ENCODE measurements at places on chromosomes 6 and 20.

- no peak for DNase-seq
Observed at GRCh38 chr20:8153281-8153908, 21.3 kb downstream of the PLCB1 start.

- DNase-seq, result no peak
Observed at GRCh38 chr20:44627364-44628010, 24.0 kb downstream of the ADA start.

DNA sequence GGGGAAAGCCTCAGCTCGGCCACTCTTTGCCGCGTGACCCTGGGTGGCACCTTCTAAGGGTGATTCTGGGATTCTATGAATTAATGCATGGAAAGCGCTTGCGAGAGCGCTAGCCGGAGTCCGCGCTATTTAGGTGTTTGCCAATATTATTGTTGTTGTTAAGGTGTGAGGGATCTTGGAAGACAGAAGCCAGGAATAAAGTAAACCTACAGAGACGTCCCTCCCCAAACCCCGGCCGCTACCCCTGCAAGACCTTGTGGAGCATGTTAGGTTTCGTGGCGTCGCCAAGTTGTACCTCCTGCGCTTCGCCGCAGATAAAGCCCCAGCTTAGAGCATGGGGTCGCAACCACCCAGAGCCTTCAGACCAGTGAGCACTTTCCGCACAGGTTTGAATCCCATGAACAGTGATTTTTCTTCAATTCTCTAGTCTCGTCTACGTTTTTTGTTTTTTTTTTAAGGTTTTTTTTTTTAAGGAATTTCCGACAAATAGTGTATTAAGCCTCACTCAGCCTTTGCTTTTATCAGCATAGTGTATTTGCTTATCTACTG is 16.9 kb upstream of the ZSCAN9 start:
- no peak for DNase-seq

DNA sequence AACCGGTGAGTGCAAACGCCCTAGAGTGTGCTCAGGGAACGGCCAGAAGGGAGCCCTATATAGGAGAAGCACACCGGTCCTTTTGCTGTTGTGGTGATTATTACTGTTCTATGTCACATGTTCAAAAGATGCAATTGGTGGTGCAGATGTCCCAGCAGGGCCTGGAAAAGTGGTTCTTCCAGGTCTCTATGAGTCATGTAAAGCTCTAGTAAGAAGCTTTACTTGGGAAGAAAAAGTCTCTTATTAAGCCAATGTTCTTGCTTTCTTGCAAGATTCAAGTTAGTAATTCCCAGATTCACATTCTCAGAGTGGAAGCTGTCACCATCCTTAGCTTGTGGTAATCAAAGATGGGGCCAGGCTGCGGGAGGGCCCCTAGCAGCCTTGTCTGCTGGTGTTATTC is 23.3 kb downstream of the EDN3 start:
- no peak for DNase-seq

GRCh38 chr6:138004430-138005287 is 102.6 kb downstream of the PERP start:
- no peak for DNase-seq

DNA sequence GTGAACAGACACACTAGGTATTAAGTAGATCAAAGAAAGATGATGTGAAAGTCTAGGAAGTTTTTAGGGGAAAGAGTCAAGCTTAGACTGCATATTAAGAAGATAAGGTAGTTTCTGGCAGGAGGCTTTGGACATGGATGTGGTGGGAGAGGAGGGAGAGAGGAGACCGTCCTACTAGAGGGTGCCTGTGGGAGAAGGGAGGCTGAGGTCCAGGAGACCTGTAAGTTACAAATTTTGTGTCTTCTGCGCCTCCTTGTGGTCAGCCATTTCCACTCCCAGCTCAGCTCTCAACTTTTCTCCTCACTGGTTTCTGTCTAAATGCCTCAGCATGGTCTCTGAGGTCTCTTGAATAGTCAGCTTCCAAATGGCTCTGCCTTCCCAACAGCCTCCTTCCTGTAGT is 193.5 kb downstream of the UNC5CL start:
- DNase-seq, result no peak

GRCh38 chr6:47165918-47166317 is 123.8 kb upstream of the ADGRF1 start:
- no peak for DNase-seq

- no peak for DNase-seq
Observed at GRCh38 chr6:159126590-159126989, 42.6 kb upstream of the FNDC1 start.

DNA sequence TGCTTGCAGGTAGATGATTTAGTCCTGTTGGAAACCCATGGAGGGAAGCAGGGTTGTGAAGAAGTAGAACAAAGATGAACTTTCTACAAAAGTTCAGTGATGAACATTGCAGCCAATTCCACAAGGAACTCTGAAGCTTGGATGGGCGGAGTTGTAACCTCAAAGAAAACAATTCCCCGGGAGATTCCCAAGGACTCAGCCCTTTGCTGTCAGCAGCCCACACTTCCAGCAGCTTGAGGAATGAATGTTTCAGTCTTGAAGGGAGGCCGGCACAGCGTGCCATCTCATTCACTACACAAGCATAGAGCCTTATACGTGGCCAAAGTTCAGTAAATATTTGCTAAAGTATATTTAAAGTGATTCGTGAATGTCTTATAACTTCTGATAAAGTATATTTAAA is 269.4 kb downstream of the NKAIN2 start:
- no peak for DNase-seq

Measured in stimulated activated CD8-positive, alpha-beta memory T cell treated with anti-CD3 and anti-CD28 coated beads, Interleukin-2, amount 100 ng/mL, for 1 hour (primary cell).